ENCODE measurements at places on chromosomes 12 and 14.

- peak; percentile 66 for DNase-seq
Observed at GRCh38 chr14:32201816-32202490, at the start of gene RNU6-7. Gene RNU6-7, plus strand, starts transcription at chr14:32202045.

DNA sequence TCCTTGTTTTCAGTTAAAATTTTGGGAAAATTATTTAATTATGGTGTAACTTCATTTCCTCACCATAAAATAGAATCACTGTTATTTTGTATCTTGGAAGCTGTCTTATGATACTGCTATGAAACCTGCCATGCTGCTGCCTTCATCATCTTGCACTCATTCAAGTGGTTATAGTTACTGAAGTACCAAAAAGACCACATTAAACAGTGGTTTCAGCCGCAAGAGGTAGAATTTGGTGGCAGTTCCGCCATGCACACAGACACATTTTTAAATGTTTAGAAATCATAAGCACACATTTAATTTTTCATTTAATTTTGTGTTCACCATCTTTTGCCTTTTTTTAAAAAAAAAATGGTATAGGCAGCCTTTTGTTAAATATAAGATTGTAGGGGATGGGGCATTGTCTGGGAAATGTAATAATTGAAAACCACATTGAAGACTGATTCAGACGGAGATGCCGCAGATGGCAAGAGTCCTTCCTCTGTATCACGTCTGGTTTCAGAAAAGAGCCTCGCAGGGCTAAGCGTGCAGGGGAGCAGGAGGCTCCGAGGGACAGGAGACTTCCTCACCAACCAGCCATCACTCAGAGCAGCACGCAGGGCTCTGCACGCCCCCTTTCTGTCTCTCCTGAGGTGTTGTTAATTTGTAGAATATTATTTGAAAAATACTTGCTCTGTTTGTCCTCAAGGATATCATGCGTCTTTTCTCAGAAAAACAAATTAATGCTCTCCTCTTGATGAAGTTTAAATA, 115.2 kb upstream of the PELI2 start:
- DNase-seq: peak; percentile 52

GRCh38 chr12:3684449-3685051, 68.4 kb downstream of the CRACR2A start:
- DNase-seq: no peak

DNA sequence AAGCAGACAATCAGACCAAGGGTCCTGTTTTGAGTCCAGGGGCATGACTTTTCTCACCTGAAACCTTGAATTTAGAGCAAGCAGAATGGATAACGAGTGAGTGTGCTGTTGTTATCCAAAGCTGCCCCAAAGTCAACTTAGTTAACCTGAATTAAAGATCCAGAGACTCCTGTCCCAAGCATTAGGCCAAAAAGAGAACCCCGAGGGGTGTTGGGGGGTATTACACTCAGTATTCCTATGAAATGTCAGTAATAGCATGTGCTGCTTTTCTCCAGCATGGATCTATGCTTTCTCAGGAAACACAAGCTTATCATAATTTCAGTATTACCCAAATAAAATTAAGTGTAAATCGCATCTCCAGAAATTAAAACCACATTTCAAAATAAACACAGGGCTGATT, 19.0 kb downstream of the EIF4B start:
- no peak for DNase-seq

- DNase-seq: peak; percentile 37
Observed at GRCh38 chr14:106378191-106378590, 851.8 kb downstream of the TMEM121 start.

DNA sequence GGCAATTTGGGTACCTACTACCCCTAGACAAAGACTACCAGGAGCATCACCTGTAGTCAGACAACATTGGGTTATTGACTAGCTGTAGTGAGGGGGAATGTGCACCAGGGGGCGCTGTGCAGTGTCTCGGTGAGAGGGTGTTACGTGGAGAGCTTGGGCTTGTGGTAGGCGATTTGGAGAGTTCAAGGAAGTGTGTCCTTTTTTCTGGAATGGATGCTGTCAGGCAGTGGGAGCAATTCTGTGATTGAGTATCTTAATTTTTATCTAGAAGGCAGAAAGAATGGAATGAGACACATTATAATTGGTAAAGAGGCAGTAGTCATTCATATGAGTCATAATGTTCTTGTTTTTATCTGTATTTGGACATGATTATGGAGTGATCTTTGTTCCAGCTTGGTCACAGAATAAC, 187.7 kb downstream of the GALC start:
- DNase-seq: peak; percentile 26

GRCh38 chr14:36085861-36086260, 90.7 kb downstream of the PTCSC3 start:
- no peak for DNase-seq

DNA sequence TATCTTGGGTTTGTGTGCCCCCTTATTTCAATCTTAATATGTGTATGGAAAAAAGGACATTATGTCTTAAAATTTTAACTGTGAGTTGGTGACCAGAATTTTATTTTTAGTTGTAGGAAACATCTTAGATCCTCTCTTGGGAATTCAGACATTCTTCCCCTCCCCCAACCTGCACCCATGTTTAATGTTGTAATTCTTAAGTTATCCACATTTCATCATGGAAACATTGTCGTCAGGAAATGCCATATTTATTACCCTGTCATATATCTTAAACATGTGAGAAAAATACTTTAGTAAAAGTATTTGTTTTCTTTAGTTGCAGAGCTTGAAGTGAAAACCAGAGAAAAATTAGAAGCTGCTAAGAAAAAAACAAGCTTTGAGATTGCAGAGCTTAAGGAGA, 30.3 kb downstream of the YEATS4 start:
- DNase-seq: no peak
